ENCODE measurements at places on chromosomes 1 and 21. TPM values are rescaled to one million over a fixed set of nuclear protein-coding genes. Genes with fewer than 3 reads are reported as not detected.

Gene TARS2
- total RNA-seq: 12.1 TPM

DNA sequence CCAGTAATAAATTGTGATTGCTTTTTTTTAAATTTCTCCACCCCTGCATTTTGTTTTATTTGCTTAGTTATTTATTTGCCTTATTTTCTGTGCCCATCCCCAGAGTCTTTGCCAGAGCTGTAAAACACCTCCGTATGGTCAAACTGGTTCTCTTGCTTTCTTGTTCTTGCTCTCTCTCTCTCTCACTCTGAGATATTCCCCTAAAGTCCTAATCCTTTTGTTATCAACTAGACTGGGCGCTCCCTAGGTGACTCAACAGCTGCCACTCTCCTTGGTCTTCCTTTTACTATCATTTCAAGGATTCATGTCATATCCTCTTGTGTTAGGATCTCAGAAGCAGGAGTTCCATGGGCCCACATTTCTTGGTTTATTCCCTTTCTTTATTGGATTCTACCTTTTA is 160.0 kb downstream of the PRDM2 start:
- H3K4me3 ChIP-seq: no peak overlapping the region
- DNase-seq: no peak
- no peaks in the 10 kb centered on the region for H3K36me3 ChIP-seq
- H3K27ac ChIP-seq: no peak overlapping the region
- H3K27me3 ChIP-seq: no peaks in the 10 kb centered on the region
- no peaks in the 10 kb centered on the region for H3K4me1 ChIP-seq

Gene OR2T34
- total RNA-seq: not detected

DNA sequence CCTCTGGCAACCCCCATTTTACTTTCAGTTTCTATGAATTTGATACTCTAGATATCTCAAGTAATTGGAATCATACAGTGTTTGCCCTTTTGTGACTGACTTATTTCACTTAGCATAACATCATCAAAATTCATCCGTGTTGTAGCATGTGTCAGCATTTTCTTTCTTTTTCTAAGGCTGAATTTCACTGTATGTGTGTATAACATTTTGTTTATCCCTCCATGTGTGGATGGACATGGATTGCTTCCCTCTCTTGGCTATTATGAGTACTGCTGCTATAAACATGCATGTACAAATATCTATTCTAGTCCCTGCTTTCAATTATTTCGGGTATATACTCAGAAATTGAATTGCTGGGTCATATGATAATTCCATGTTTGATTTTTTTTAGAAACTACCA is 97.3 kb downstream of the MAP3K21 start:
- no peak overlapping the region for H3K27ac ChIP-seq
- no peaks in the 10 kb centered on the region for H3K36me3 ChIP-seq
- no peak overlapping the region for H3K4me3 ChIP-seq
- H3K4me1 ChIP-seq: no peaks in the 10 kb centered on the region

- H3K36me3 ChIP-seq: no peaks in the 10 kb centered on the region
- no peaks in the 10 kb centered on the region for H3K27me3 ChIP-seq
- no peak for DNase-seq
- no peak overlapping the region for H3K27ac ChIP-seq
- H3K4me3 ChIP-seq: no peak overlapping the region
Measured at GRCh38 chr1:161840363-161840762, 74.2 kb downstream of the ATF6 start.

Gene ANKRD65
- 12.2 TPM for total RNA-seq

GRCh38 chr21:38984568-38984967 is 178.8 kb downstream of the ETS2 start:
- H3K4me1 ChIP-seq: peaks cover 10% of the 10 kb centered on the region
- DNase-seq: no peak
- H3K27me3 ChIP-seq: no peaks in the 10 kb centered on the region
- H3K36me3 ChIP-seq: no peaks in the 10 kb centered on the region
- H3K27ac ChIP-seq: peak overlapping the region; percentile 72

DNA sequence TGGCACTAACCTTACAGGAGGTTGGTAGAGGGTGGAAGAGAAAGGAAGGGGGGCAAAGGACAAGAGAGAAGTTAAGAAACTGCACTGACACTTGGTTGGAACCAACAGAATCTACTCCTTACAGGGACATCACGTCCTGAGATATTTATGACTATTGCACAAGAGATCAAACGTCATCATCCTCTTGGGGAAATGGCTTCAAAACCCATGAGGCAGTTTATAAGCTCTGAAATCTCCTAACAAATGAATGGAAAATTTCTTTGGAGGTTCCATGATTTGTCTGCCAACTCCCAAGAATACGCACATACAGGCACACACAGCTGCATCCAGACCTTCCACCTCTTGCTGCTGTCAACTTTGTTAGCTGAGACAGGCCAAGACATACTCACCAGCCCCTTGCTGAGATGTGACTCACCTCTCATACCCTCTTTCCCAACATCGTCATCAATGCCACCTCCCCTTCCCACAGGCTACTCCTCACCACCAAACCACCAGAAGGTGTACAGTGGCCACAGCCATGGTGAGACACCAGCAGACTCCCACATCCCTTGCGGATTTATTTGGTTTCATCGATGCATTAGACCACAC is 135.5 kb downstream of the SETD4 start:
- no peak for DNase-seq
- no peaks in the 10 kb centered on the region for H3K4me1 ChIP-seq
- no peak overlapping the region for H3K4me3 ChIP-seq
- no peaks in the 10 kb centered on the region for H3K36me3 ChIP-seq
- H3K27ac ChIP-seq: no peak overlapping the region
- H3K27me3 ChIP-seq: no peaks in the 10 kb centered on the region

DNA sequence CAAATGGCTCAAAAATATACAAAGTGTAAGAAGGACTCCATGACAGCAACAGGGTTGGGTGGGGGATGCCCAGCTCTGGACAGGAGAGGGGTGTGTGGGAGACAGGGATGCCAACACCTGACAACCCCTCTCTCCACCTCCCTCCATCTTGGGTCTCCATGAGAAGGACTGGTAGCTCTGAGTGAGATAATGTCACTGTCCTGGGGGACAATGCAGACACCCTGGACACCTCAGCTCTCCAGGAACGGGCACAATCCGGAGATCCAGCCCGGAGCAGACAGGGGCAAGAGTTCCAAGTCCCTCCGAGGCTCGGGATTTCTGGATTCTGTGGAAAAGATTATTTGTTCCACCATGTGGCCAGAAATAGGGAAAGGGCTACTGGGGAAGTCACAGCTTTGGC is 122.5 kb downstream of the GLIS1 start:
- no peak overlapping the region for H3K27ac ChIP-seq
- H3K36me3 ChIP-seq: no peaks in the 10 kb centered on the region
- no peaks in the 10 kb centered on the region for H3K27me3 ChIP-seq
- no peak overlapping the region for H3K4me3 ChIP-seq

DNA sequence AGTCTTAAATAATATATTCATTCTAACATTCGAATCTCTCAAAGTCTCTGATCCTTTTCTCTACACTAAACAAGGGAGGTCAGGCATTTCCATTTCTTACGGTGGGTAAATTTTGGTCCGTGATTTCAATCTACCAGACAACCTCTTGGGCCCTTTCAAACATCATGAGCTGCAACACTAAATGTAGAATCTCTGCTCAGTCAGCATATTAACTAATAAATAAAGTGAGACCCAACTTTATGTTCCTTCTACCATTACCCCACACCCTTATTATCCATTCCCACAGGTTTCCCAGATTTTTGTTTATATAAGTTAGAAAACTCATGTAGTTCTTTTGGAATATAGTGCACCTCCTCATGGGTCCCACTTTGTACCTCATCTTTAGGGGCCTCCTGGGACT is 24.9 kb downstream of the SLAMF7 start:
- no peaks in the 10 kb centered on the region for H3K36me3 ChIP-seq
- no peaks in the 10 kb centered on the region for H3K27me3 ChIP-seq
- no peak overlapping the region for H3K4me3 ChIP-seq
- H3K27ac ChIP-seq: no peak overlapping the region
- no peak for DNase-seq
- H3K4me1 ChIP-seq: no peaks in the 10 kb centered on the region

Gene SYF2
- total RNA-seq: 61.3 TPM

DNA sequence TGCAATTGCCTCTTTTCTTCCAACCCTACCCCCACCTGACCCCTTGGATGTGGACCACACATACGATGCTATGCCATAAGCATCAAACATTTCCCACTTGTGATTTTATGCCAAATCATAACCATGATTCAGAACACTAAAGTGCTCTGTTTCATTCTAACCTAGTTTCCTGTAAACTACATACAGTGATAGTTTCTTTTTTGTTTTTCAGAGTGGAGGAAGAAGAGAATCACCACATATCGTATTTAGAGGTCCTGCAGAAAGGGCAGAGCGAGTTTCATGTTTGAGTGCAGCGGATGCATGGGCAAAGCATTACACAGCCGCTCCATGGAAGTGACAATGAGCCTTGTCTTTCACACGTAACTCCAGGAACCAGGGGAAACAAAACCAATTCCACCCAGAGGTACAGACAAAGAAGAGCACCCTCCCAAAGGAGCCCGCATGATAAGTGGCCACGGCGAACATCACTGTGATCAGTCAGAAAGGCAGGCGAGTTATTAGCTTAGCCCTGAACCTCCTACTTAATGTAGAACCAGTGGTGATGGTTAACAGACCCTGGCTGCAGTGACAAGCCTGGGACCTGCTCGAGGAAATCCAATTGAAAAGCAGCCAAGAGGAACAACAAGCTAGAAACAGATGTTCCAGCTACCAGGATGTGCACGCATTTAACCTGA is 64.0 kb upstream of the ZNF281 start:
- H3K36me3 ChIP-seq: no peaks in the 10 kb centered on the region
- no peaks in the 10 kb centered on the region for H3K4me1 ChIP-seq
- H3K27ac ChIP-seq: no peak overlapping the region
- no peak for DNase-seq

GRCh38 chr1:228737601-228738041 is 2.3 kb downstream of the RHOU start:
- H3K4me1 ChIP-seq: no peaks in the 10 kb centered on the region
- no peak for DNase-seq
- no peaks in the 10 kb centered on the region for H3K36me3 ChIP-seq
- H3K27ac ChIP-seq: peak overlapping the region; percentile 92

Gene HSD11B1
- 90.1 TPM for total RNA-seq

GRCh38 chr1:3000671-3001470 is 20.4 kb upstream of the ACTRT2 start:
- DNase-seq: no peak
- no peaks in the 10 kb centered on the region for H3K36me3 ChIP-seq
- no peak overlapping the region for H3K4me3 ChIP-seq
- no peak overlapping the region for H3K27ac ChIP-seq
- H3K27me3 ChIP-seq: peaks cover 69% of the 10 kb centered on the region

GRCh38 chr1:162275622-162276175 is 101.0 kb downstream of the SPATA46 start:
- H3K4me3 ChIP-seq: no peak overlapping the region
- DNase-seq: no peak
- H3K27me3 ChIP-seq: no peaks in the 10 kb centered on the region
- no peaks in the 10 kb centered on the region for H3K4me1 ChIP-seq
- no peak overlapping the region for H3K27ac ChIP-seq
- no peaks in the 10 kb centered on the region for H3K36me3 ChIP-seq

DNA sequence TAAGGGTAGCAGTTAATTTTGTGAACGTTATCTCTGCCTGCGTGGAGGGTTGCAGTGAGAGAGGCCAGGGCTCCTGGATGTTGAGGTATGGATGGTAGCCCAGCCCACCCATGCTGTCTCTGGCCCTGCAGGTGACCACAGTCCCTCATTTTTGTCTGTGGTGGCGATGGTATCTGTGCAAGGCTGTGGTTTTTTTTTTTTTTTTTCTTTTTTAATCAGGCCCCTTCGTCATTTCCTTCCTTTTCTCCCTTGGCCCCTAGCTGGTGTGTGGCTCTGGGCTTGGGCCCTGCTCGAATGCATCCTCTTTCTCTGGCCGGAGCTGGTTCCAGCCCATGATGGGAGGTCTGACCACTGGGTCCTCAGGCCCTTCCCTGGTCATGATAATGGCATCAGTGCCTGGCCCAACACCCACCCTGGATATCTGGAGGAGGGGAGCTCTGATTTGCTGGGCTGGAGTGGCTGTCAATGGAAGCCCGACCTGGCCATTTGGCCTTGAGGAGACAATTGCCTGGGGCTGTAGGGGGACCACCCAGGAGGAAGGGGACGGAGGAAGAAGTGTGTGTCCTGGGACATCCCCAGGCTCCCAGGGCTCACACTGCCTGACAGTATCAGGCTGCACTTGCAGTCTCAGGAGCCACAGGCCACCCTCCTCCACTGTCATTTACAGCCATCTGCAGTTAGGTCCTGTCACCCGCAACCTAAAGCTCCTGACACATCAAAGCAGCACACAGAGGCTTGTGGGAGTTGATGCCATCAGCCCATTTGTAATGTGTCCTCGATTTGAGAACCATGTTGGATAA is 8.1 kb upstream of the RNF187 start:
- H3K4me1 ChIP-seq: no peaks in the 10 kb centered on the region
- DNase-seq: no peak
- no peak overlapping the region for H3K27ac ChIP-seq
- no peak overlapping the region for H3K4me3 ChIP-seq
- H3K27me3 ChIP-seq: no peaks in the 10 kb centered on the region

GRCh38 chr1:154843636-154844296 is 26.3 kb downstream of the KCNN3 start:
- H3K36me3 ChIP-seq: no peaks in the 10 kb centered on the region
- H3K27ac ChIP-seq: no peak overlapping the region
- no peak overlapping the region for H3K4me3 ChIP-seq
- no peak for DNase-seq
- no peaks in the 10 kb centered on the region for H3K27me3 ChIP-seq
- no peaks in the 10 kb centered on the region for H3K4me1 ChIP-seq

DNA sequence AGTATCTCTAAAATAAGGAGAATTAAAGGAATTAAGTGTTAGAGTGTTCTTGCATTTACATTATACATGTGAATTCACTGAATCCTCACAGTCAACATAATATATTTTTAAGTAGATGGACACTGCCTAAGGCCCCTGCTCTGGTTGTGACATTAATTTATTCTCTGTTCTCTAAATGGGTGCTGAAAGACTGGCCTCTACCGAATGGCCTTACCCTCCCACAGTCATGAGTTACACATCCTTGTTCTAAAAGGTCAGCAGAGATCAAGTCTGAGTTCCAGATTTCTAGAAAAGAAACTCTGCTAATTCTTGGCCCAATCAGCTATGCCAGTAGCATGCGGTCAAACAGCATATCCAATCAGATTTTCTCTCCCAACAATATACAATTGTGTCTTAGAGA is 193.2 kb downstream of the TM2D1 start:
- H3K27me3 ChIP-seq: no peaks in the 10 kb centered on the region
- no peaks in the 10 kb centered on the region for H3K4me1 ChIP-seq
- no peak overlapping the region for H3K27ac ChIP-seq
- DNase-seq: no peak

GRCh38 chr1:21277180-21277579 is 13.1 kb downstream of the ECE1 start:
- peaks cover 2% of the 10 kb centered on the region for H3K4me1 ChIP-seq
- no peak overlapping the region for H3K4me3 ChIP-seq
- peak overlapping the region; percentile 86 for H3K27ac ChIP-seq
- H3K27me3 ChIP-seq: no peaks in the 10 kb centered on the region

Gene HHAT
- total RNA-seq: 31.6 TPM

DNA sequence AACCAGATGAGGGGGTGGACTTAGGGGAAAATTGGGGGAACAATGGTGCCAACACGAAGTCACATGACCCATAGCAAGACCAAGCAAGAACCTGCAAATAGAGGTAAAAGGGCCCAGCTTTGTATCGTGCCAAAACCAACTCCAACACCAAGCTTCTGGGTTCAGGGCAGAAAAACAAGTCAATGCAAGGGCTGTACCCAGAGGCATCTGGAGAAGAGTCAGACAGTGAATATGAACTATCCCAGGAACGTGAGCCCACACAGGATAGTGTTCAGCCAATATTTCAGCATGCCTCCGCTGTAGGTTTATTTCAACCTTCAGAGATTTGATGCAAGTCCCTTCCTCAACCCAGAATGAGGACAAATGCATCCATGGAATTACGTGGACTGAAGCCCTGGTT is 15.0 kb upstream of the ZMYM6 start:
- H3K4me3 ChIP-seq: no peak overlapping the region
- DNase-seq: no peak
- H3K36me3 ChIP-seq: no peaks in the 10 kb centered on the region

Gene B3GALT2
- total RNA-seq: 0.33 TPM
